Germinal center (tissue), 1 donor: ENCODE measurements at places on chromosomes 7 and 10.

GRCh38 chr10:86086418-86086817 is 280.2 kb downstream of the GRID1 start:
- no peak for DNase-seq

DNA sequence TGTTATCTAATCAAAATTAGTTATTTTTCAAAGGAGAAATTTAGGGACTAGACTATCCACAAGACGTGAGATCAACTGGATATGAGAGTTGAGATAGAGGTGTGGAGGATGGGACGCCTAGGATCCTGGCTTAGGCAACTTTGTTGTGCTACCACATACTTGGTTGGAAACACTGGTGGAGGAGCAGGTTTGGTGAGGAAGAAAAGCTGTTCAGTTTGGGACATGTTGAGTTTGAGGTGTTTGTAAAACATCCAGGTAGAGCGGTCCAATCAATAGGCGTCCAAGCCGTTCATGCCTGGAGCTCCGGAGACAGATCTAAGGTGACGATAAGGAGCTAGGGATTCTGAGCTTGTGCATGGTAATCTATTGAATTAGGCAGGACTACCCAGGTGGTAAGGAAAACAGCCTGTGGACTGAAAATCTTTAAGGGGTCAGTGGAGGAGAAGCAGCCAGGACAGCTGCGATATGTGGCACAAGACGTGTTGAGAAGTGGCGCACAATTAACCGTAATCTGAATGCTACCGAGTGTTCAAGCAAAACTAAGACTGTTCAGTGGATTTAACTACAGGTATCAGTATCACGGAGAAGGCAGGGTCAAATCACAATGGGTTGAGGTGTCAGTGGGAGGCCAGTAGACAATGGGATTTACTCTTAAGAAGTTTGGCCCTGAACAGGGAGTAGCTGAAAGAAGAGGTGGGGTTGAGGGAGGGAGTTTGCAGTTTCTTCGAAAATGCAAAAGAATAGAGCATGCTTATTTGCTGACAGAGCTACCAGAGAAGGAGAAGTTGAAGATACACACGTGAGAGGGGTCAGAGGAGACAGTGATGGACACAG is 16.1 kb upstream of the TRPV6 start:
- no peak for DNase-seq

DNA sequence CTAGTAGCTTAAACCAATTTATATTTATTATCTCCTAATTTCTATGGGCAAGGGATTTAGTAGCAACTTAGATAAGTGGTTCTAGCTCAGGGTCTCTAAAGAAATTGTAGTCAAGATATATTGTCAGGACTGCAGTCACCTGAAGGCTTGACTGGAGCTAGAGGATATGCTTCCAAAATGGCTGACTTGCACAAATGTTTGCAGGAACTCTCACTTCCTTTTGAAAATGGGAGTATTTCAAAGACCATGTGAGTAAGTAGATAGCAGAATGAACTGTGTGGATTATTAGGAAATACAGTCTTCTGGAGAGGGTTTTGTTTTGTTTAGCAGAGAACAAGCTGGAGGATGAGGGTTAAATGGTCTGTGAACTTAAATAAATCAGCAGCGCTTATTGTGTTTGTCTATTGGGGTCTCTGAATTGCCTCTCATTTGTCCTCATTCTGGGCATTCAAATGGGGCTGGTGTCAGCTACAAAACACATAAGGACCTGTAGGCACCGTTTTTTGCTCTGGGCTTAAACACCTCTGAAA is 524.6 kb downstream of the LRMDA start:
- no peak for DNase-seq

DNA sequence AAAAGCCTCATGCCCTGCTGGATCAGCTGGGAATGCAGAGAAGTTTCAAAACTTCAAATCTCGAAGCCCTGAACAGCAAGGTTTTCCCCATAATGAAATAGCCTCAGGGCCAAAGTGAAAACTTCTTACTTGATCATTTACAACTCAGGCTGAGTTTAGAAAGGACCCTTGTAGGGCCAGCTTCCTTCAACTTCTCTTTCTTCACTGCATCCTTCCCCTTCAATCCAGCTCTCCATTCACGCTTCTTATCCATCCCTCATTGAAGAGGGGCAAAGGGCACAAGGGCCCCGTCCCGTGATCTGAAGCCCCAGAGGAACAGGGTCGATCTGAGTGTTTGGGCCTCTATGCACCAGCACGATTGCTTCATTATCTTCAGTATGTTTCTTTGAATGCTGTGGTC is 392.2 kb upstream of the CELF2 start:
- DNase-seq = no peak

DNA sequence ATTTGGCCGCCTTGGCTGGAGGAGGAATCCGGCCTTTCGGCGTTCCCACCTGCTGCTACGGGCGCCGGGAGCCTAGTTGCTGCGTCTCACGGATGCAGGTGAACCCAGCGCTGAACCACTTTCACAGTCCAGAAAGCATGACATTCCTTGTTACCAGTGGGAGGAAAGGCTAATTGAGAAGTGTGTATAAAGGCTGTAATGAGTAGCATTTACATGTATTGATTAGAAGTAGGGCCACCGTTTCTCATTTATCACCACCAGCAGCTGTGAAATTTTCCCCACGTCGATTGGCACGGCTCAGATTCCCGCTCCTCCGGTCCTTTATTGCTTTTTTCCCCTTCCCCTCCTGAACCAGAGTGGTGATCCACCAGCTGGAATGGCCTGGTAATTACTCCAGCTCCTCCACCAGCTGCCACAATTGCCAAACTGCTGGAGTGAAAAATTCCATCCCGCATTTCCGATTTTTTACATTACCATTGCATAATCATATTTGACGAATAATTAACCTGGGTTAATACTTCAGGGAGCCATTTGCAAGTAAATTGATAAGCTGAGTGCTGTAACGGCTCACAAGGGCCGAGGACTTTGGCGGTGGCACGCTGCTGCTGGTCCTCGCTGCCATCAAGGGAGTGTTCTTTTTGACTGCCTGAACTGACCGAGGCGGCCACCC is 153.3 kb downstream of the POU6F2 start:
- no peak for DNase-seq

DNA sequence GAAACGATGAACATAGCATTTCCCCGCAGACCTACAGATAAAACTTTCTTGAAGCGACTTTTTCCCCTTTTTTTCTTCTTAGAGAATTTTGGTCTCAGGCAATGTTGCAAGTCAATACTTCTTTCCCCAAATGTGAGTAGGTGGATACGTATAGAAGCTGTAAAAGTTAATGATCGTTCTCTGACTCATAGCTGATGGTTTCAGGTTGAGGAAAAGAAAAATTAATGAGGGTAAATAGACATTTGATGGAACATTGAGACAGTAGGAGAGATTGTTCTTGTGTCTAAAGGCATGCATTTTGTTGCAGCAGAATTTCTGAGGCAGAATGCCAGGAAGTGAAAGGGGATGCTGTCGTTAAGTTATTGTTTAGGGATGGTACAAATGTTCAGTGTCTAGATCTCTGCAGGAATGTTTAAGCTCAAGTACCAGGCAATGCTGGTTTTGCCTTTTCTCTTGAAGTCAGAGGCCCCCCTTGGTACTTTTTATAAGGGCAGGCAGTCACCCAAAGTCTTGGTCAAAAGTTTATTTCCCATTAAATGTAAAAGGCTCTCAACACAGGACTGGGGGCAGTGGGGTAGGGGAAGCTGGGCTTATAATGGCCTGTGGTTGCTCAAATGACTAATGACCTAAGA is 9.3 kb downstream of the TCF7L2 start:
- no peak for DNase-seq

GRCh38 chr7:44162179-44162578 is 21.0 kb upstream of the MYL7 start:
- DNase-seq = no peak

GRCh38 chr10:28664369-28664740 is 13.0 kb upstream of the BAMBI start:
- no peak for DNase-seq

DNA sequence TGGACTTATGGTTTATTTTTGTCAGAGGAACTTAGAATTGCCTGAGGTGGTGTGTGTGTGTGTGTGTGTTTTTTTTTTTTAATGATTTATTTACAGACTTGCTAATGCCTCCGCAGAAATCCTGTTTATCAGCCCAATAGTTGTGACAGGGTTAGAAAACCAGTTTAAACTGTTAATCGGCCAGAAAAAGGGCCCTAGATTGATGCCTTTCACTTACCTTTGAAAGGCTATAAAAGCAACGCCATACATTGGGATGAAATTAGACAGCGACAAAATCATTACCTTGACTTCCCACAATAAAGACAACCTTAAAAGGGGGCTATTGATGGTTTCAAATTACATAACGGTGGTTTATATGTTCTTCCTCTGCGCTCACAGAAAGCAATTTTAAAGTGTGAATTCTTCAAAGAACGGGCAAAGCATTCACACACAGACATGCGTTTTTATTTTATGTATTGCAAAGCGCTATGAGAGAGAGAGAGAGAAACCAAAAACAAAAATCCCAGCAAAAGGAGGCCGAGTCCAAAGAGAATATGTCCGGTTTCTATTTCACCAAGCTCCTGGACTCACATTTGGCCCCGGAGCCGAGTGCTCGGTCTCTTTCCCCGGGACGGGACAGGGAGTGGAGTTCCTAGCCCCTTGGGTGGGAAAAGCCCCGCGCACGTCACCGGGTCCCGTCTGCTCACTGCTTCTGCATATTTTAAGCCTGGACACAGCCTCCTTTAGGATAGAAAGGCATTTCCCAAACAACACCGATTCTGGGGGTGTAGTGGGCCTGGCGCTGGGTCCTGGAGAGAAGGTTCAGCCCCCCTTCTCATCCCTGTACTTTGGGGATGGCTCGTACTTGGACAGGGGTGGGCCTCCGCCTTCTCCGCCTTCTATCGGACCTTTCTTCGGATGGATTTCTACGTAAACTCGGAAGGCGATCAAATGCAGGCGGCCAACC is 26.8 kb upstream of the VAX1 start:
- no peak for DNase-seq

DNA sequence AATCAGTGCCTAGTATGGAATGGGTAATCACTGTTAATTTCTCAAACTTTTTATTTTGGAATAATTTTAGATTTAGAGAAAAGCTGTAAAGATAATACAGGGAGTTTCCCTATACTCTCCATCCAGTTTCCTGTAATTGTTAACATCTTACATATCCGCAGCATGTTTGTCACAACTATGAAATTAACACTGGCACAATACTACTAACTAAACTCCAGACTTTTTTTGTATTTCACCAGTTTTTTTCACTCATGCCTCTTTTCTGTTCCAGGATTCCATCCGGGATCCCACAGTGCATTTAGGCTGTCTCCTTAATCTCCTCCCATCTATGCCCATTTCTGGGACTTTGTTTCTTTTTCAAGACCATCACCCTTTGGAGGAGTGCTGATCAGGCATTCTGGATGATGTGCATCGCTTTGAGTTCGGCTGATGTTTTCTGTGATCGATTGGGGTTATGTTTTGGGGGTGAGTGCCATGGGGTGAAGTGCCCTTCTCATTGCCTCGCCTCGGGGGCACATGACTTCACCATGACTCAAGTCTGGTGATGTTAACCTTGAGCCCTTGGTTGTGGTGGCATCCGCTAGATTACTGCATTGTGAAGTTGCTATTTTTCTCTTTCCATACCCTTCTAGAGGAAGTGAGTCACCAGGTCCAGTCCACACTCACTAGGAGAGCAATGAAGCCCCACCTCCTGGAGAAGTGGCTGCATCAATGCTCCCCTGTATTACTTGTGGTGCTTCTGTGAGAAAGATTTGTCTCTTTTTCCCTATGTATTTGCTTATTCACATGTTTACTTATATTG is 43.9 kb upstream of the GRB10 start:
- no peak for DNase-seq

DNA sequence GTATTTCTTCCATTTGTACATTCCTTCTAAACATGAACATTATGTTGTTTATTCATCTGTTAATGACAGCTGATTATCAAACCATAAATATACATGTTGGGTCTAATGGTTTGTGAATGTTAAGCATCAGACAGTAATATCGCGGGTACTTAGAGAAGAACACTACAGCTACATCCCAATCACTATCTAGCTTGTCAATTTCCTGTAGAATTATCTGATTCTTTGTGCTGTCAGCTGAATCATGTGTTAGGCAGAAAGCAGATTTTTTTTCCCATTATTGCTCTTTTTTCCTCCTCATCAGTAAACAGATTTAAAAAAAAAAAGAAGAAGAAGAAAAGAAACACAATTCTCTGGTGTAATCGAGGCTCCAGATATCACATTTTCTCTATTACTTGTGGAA is 183.6 kb upstream of the CTBP2 start:
- DNase-seq = no peak

GRCh38 chr10:97898429-97898828 is 48.8 kb downstream of the GOLGA7B start:
- DNase-seq = no peak

DNA sequence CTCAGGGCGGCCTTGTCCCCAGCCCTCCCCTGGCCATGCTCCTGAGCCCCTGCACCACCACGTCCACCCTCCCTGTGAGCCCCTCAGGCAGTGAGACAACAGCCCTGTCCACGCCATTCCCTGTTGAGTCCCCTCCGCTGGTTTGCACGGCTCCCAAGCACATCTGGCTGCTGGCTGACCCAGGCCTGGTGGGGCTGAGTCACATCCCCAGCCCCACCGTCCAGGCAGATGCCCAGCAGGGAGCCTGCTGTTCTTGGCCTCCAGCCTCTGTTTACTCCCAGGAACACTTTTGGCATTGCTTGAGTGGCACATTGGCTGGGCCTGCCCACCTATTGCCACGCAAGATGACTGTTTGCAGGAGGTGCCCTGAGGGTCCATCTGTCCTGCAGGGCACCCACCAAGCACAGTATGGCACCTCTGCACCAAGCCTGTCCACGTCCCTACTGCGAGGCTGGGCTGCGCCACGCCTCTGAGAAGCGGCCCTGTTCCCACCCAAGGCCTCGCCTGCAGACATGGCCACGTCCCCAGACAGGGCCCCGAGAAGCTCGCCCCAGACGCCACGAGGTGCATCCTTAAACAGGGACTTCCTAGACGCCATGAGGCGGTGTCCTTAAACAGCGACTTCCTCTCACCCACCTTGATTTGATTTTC is 48.4 kb upstream of the INPP5A start:
- no peak for DNase-seq

GRCh38 chr7:157977306-157977705 is 610.3 kb downstream of the PTPRN2 start:
- no peak for DNase-seq

- DNase-seq = no peak
Measured at GRCh38 chr10:78437407-78437768, 403.7 kb downstream of the RPS24 start.

GRCh38 chr7:49643321-49643720 is 130.1 kb upstream of the VWC2 start:
- DNase-seq = no peak

DNA sequence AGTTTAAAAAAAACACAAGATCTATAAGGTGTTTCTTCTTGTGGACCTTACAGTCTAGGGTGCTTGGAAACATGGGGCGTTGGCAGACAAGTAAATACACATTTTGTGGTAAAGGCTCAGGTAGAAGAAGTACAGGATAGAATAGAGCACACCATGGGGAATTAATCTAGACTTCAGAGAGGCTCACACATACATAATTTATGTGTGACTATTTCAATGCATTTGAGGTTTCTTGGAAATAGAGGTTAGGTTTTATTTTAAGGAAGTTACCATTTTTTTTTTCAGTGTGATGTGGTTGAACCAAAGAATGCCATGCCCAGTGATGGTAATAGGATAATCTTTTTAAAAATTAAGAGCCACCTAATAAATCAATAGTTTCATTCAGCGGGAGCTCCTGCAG is 12.8 kb downstream of the CFTR start:
- no peak for DNase-seq

- no peak for DNase-seq
Measured at GRCh38 chr7:2754086-2754485, 66.1 kb downstream of the AMZ1 start.

- DNase-seq = no peak
Measured at GRCh38 chr10:21740989-21741388, 207.0 kb downstream of the MLLT10 start.
